ENCODE measurements at places on chromosomes 11 and 22.

- DNase-seq: no peak
Measured at GRCh38 chr11:65434667-65435410, 12.2 kb downstream of the NEAT1 start.

GRCh38 chr11:112877581-112877980 lies 83.6 kb upstream of the NCAM1 start:
- no peak for DNase-seq

- no peak for DNase-seq
Measured at GRCh38 chr11:114257621-114258558, 38.3 kb upstream of the NNMT start.

DNA sequence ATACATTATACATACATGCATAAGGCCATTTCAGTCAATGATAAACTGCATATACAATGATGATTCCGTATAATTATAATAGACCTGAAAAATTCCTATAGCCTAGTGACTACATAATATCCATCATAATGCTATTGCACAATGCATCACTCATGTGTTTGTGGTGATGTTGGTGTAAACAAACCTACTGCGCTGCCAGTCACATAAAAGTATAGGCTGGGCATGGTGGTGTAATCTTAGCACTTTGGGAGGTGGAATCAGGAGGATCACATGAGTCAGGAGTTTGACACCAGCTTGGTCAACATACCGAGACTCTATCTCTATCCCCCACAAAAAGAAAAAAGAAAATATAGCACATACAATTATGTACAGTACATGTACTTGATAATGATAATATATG lies 163.7 kb upstream of the DDI1 start:
- DNase-seq: no peak

DNA sequence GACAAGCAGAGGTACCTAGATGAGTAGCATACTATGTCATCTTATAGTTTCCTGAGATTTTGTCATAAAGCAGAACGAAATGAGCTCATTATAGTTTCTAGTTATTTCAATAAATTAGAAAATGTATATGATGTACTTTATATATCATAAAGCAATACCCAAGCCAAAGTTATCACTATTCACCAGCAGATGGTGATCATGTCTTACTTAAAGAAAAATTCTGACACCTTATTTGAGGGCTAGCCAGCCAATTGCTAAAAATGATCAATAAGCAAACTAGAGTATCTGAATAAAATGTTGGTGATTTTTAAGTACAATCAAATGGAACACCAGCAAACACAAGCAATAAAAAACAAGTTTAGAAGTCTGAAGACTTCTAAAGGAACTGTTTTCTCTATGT lies 44.1 kb downstream of the RSF1 start:
- peak; percentile 65 for DNase-seq

GRCh38 chr22:46250783-46251125 lies 661 bp upstream of the CDPF1 start:
- DNase-seq: no peak

DNA sequence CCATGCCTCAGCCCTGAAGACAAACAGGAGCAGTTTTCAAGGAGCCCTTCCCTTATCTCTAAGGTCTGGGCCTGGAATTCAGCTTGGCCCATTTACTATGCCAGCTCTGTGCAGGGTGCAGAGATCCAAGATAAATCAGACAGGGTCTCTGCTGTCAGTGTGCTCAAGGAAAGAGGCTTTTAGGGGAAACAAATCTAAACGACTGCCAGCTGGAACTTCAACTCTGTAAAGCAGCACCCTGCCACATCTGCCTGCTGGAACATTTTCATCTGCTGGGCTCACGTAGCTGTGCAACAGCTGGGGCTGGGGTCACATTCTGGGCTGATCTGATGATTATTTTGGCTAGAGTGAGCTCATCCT lies 19.8 kb upstream of the EHF start:
- no peak for DNase-seq

DNA sequence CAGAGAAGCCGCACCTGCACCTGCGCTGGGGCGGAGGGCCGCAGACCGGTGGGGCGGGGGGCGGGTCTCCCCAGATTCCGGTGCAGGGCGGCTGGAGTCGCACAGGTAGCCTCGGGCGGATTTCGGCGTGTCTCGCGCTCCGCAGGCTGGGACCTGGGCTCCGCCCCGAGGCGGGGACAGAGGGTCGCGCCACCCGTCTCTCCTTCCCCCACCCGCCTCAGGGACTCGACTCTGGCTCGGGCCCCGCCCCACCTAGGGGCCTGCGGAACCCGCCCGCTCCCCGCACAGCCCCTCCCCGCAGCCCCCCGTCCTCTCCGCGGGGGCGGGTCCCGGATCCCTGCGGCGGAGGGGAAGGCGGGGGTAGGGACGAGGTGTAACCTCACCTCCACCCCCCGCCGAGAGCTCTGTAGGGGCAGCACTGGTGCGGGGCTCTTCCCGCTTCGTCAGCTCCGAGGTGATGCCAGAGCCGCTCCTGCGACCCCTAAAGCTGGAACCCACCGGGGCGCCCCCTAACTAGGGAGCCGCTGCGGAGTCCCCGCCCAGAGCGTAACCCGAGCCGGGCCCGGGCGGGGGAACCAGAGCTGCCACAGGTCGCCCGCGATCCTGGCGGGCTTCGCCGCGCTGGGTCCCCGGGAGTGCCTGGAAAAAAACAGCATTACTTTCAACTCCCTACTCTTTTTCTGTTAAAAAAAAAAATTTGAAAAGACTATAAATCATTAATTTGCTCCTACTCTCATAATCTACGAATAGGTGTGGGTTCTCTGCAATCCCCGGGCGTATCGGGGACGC lies at the start of gene SLC29A2:
Gene SLC29A2, minus strand, starts transcription at position 134 of the 789 bp plus-strand sequence. CDS start 169 bp downstream, outside the sequence.
- DNase-seq: no peak

GRCh38 chr11:113447621-113448315 lies 27.4 kb downstream of the DRD2 start:
- DNase-seq: no peak

DNA sequence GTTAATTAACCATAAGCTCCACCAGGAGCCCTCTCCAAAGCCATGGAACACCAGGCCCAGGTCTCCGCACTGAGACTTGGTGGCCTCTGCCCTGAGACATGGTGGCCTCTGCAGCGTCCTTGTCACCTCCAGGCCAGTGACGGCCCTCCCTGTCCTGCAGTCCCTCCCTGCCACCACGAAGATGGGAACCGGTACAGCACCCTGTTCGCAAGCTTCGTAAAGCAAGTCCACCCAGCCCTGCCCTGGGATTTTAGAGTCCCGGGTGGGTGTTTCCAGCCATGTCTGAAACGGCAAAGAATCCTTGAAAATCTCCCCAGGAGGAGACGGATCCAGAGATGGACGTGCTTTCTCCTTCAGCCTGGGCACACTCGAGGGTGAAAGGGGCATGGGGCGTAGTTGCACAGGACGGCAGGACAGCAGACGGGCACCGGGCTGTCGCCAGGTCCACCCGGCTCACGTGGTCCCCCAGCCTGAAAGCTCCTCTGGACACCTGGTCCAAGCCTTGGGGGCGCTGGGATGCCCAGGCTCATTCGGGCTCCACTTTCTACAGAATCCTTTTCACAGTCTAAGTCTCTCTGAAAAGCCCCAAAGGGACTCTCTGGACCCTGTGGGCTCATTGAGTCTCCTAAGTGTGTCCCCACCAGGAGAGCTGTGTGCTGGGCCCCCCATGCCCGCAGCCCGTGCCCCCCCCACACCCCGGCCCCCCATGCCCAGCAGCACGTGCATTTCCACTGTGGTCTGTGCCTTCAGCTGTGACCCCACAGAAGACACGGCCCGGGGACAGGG lies 456.2 kb downstream of the BRD1 start:
- DNase-seq: no peak

DNA sequence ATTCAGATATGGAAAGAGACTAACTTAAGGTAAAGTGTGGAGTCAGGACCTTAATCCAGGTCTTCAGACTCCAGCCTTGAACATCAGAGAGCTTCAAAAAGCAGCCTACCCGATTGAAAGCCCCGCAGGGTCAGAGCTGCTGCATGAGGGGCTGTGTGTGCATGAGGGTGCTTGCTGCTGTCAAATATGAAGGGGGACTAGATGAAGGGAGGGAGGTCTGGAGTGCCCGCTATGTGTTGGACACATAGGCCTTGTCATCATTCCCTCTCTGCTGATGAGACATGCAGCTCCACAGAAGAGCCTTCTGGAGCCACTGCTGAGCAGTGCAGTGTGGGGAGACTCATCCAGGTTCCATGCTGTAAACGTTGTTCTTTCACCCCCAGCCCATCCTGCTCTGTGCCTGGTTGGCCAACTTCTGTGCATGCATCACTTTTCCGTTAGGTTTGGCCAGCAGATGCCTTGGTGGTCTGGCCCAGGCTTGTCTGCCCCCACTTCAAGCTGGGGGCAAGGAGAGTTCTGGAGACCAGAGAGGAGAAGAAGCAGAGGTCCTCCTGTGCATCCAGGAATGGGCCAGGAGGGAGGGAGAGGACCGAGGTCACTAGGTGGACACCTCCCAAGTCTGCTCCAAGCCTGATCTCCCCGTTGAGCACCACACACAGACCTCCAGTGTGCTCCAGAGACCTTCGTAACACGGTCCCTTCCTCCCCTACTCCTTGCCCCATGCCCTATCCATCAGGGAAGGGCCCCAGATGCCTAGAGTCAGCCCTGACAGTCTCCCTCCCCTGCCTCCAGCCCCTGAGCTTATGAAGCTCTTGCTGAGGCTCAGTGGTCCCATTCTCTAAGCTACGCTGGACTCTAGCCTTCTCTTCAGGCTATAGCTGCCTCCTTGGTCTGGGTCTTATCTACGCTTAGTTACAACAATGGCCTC lies 32.0 kb downstream of the LRRC32 start:
- no peak for DNase-seq

- no peak for DNase-seq
Measured at GRCh38 chr11:14270690-14271542, 88.1 kb downstream of the RRAS2 start.

All from hematopoietic multipotent progenitor cell treated with erythropoietin and hydrocortisone succinate and interleukin-3 and kit ligand, for 15 days (in vitro differentiated cells).